ENCODE measurements at places on chromosomes 7 and 10. TPM values are rescaled to one million over a fixed set of nuclear protein-coding genes. Genes with fewer than 3 reads are reported as not detected.

The TAC1 gene
- total RNA-seq = not detected

The RPEL1 gene
- not detected for total RNA-seq

The PALD1 gene
- total RNA-seq = 105 TPM

The INA gene
- total RNA-seq = under 0.01 TPM

The ITGA8 gene
- 0.25 TPM for total RNA-seq
